ENCODE measurements at places on chromosomes 6 and 20.

DNA sequence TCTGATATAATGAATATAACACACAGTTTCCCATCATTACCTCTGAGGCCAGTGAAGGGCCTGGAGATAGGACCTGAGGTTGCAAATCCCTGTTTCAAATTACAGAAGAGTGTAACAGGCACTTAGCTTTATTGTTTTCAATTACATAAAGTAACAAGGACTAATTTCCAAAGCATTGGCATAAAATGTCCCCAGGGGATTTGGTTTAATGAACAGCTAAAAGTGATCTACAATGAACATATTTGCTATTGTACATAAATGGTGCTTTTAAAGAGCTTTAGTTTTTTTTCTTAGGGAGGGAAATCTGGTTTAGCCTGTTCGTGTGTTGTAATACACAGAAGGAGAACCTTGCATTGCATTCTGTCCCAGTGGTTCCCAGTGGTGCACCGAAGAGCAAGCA is 54.4 kb downstream of the HMGN3 start:
- DNase-seq, result no peak

GRCh38 chr6:20217891-20218290 is 5.6 kb upstream of the MBOAT1 start:
- no peak for DNase-seq

DNA sequence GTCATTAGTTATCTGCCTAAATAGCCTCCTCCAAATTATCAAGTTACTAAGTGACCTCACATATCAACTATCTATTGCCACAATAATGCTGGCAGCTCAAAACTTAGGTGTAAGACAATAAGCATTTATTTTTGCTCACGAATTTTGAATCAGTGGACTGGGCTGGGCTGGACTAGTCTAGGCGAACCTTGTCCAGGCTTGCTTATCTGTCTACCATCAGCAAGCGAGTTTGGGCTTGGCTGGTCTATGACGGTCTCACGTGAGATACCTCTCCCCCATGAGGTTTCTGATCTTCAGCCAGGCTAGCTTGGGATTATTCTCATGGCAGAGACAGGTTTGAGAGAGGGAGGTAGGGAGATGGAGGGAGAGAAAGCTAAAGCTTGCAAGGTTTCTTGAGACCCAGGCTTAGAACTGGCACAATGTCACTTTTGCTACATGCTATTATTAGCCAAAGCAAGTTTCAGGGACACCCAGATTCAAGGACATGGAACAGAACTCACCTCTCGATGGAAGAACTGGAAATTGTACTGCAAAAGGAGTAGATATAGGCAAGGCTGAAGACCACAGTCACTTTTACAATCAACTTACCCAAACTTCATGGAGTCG is 80.9 kb downstream of the WASF1 start:
- DNase-seq, result no peak

DNA sequence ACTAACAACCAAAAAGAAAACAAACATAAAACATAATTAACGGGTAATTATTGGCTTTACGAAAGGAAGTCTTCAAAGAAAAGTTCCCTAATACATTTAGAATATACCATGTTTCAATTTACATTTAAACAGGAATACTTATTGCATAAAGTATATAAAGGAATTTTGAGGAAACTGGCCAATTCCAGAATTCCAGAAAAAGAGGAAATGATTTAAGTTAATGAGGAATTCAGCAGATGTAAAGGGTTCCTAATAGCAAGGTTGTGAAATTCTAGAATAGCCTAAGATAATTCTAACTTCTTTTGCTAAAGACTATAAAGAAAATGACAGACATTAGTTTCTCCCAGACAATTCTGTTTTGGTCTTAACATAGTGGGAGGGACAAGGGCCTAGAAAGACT is 35.0 kb downstream of the DTNBP1 start:
- no peak for DNase-seq

DNA sequence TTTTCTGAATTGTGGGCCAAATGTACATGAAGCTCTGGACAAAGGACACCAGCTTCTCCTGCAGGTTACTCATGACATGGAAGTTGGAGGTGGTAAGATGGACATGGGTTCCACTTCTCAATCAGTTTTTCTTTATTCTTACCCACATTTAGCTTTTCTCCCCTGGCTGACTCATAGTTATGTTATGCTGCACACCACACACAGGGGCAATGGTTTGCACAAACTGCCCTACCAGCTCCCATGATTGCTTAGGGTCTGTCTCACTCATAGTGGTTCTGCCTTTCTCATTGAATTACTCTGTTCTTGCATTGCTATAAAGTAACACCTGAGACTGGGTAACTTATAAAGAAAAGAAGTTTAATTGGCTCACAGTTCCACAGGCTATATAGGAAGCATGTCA is 4.5 kb upstream of the CD109 start:
- DNase-seq, result no peak

DNA sequence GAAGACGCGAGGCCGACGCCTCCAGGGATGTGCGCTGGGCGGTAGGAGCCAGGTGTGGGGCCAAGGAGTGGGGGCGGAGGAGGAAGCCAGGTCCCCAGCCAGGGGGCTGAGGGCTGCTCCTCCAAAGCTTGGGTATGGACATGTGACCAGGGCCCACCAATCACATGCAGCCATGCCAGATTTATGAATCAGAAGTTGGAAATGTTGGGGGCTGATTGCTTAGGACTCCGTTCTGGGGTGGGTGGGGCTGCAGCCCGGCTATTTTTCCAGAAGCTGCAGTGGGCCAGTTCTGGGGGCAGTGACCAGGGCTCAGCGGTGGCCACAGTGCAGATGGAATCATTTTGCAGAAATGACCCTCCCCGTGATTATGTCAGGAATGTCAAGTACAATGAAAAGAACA is 96.0 kb downstream of the CEBPB start:
- DNase-seq, result no peak

- DNase-seq, result no peak
These were observed 31.8 kb downstream of the GFOD1 start for GRCh38 chr6:13455552-13455966.

DNA sequence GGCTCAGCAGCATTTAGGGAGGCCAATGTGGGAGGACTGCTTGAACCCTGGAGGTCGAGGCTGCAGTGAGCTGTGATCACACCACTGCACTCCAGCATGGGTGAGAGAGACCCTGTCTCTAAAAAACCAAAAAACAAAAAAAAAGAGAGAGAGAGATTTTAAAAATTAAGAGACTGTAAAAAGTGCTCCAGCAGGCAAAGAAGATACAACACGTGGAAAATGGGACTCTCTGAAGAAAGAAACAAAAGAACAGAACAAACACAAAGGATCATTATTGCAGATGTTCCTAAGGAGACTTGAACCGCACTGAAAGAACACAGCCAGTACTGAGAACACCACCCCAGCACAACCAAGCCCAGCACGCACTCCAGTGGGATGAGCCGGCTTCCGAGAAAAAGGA is 74.2 kb downstream of the TAF4 start:
- DNase-seq, result no peak

GRCh38 chr6:89984926-89985750 is 90.9 kb downstream of the GJA10 start:
- no peak for DNase-seq

GRCh38 chr6:1597924-1598323 is 11.8 kb upstream of the FOXC1 start:
- no peak for DNase-seq

DNA sequence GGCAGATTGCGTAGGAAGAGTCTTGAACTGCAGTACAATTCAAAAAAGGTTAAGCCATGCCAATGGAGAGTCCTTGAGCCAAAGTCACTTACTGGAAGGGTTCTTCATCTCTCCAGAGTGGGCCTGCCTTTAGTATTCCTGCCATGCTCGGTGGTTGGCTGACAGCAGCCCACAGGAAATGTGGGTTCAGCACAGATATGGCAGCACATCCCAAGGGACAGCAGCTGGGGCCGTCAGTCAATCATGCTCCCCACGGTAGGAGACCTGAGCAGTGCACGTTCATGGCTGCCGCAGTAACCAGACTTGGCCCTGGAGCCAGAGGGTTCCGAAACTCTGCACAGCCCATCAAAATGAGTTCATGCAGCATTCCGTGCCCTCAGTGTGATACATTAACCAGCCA is 63.6 kb upstream of the SIRPA start:
- no peak for DNase-seq

DNA sequence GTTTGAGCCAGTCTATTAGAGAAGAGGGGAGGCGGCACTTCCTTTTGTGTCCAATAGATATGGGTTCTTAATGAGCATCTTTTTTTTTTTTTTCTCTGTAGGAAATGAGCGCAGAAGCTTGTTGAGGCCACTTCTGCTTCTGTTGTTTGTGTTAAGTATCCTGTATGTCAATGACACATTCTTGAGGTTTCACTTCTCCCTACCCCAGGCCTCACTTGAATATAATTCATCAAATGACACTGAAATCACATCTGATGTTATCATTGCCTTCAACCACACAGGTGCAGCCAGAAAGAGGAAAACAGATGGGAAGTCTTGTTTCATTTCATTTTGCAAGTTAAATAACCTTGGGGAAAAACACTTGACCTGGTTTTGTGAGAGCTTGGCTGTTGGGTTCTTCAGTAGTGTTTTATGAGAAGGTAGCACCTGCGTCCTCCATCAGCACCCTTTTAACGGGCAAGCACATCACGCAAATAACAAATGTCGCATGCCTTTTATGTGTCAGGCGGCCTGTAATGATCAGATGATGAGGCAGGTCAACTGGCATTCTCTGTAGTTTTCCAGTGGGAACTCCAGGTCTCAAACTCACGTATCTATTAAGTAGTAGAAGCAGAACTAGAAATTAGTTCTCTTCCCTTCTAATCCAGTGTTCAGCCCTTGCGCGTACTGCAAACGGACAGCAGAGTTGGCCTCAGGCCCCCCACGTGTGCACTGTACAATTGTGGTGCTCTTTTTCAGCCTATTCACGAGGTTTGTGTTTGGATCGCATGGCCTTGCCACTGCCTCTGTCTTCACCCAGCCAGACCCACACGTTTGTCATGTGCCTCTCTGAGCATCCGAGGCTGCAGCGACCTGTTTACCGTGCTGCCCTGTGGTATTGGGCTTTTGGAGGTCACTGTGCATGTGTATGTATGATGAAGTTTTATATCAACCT is 23.5 kb downstream of the PLEKHG1 start:
- DNase-seq, result no peak

- DNase-seq, result no peak
These were observed 43.7 kb downstream of the TMEM200A start for GRCh38 chr6:130409418-130410100.

GRCh38 chr20:58973866-58974265 is 7.2 kb upstream of the NELFCD start:
- no peak for DNase-seq

DNA sequence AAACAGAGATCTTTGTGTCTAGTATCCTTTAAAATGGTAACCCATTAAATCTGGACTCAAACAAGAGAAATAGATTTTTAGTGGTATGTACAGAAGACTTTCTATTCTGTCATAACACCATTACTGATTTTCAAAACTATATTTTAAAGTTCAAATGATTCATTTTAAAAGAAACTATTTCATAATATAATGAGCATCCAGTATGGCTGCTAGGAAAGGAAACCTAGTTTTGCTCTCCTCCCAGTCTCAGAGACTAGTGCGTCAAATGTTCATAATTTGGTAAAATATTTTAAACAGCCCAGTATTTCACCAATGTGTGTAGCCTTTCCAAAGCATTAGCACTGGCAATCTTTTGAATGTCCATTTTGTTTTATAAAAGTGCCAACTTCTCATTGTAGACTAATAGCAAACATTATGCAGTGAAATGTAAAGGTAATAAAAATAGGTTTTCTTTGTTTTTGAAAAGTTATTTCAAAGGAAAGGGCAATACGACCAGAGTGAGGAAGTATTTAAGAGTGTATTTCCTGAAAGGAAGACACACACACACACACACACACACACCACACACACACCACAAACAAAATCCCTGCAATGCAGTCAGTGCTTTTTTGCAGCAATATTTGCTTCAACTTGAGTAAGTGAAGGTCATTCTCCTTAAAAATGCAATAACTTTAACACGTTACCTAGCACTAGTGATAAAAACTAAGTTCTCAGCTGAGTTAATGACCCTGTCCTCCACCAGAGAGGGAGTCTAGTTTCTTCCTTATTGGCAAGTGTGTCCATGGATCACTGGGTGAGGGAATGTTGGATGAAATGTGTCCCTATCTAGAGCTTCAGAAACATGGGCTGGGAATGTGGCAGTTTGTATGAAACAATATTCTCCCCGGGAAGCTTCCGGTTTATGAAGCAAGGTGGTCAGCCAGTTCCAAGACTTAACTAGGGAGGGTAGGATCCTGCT is 4.6 kb downstream of the PPP1R3G start:
- no peak for DNase-seq

GRCh38 chr20:58327211-58327610 is 17.7 kb downstream of the RAB22A start:
- no peak for DNase-seq

GRCh38 chr6:83273596-83273995 is 80.4 kb downstream of the RWDD2A start:
- DNase-seq, result no peak

- DNase-seq, result no peak
These were observed 142.8 kb upstream of the AKAP12 start for GRCh38 chr6:151096691-151097606.

DNA sequence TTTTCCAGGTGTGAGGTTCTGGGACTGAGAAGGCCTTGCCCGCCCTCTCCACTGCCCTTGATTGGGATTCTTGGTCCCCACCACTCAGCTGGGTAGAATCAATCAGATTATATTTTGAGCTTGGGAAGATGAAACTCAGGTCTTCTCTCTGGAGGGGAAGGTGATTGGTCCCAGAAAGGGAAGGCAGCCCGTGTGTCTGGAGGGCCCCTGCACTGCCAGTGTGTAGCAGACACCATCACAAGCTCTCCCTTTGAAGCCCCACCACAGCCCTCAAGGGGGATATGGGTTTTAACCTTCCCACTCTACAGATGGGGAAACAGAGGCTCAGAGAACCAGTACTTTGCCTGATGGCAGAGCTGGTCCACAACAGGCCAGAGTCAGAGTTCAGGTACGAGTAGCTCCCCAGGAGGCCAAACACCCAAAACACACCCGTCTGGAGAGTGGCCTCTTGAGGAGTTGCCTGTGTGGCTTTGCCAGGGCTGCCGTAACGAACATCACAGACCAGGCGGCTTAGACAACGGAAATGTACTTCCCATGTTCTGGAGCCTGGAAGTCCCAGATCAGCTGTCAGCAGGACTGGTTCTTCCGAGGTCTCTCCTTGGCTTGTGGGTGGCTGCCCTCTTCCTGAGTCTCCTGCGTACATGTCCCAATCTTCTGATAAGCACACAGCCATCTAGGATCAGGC is 205.6 kb downstream of the SYNDIG1 start:
- DNase-seq, result no peak

DNA sequence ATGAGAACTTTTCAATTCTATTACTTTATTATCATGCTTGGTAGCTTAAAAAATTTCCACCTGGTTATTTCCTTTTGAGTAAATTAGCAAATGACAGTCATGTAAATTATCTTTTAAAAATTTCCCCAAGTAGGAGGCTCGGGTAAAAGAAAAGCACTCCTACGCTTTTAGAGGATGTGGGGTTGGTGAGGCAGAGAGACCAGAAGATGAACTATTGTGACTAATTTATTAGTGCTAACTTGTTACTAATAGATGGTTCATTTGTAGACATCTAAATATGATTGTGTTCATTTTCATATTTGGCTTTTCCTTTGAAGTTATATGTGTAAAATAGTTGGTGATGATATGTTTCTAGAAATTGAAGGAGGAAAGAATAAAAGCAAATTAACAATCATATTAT is 27.0 kb downstream of the ZNF292 start:
- no peak for DNase-seq

Measured in activated T-helper 1 cell treated with Interleukin-2 at 50 U/mL for 16 hours (primary cell).